IMR-90 (cell line): ENCODE measurements at places on chromosomes 11 and 22. TPM values are rescaled to one million over a fixed set of nuclear protein-coding genes. Genes with fewer than 3 reads are reported as not detected.

DNA sequence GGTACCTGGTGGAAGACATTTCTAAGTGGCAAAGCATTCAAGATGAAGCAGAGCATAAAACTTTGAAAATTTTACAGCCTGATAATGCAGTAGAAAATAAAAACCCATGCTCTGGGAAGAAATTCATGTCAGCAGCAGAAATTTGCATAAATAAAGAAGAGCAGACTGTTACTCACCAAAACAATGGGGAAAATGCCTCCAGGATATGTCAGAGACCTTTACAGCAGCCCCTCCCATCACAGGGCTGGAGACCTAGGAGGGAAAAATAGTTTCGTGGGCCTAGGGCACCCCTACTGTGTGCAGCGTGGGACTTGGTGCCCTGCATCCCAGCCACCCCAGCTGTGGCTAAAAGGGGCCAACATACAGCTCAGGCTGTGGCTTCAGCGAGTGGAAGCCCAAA lies 5.4 kb upstream of the DKK3 start:
- H3K27me3 ChIP-seq, result no peaks in the 10 kb centered on the region
- no peak for DNase-seq
- H3K36me3 ChIP-seq, result no peaks in the 10 kb centered on the region
- H3K4me3 ChIP-seq, result no peak overlapping the region
- H3K4me1 ChIP-seq, result peaks cover 17% of the 10 kb centered on the region

GRCh38 chr11:86294026-86294425 lies 8.0 kb upstream of the HIKESHI start:
- peaks cover 2% of the 10 kb centered on the region; the same call in 1 of the 2 replicates for H3K4me1 ChIP-seq
- no peaks in the 10 kb centered on the region for H3K36me3 ChIP-seq
- peaks cover 2% of the 10 kb centered on the region; the same call in 1 of the 2 replicates for H3K27me3 ChIP-seq
- H3K27ac ChIP-seq, result no peak overlapping the region
- DNase-seq, result peak; percentile 5
- no peak overlapping the region for H3K4me3 ChIP-seq

- H3K36me3 ChIP-seq, result no peaks in the 10 kb centered on the region
- H3K27ac ChIP-seq, result peak overlapping the region; percentile 99
- H3K27me3 ChIP-seq, result no peaks in the 10 kb centered on the region
Measured at GRCh38 chr11:9905501-9905951, 241.6 kb downstream of the SWAP70 start.

DNA sequence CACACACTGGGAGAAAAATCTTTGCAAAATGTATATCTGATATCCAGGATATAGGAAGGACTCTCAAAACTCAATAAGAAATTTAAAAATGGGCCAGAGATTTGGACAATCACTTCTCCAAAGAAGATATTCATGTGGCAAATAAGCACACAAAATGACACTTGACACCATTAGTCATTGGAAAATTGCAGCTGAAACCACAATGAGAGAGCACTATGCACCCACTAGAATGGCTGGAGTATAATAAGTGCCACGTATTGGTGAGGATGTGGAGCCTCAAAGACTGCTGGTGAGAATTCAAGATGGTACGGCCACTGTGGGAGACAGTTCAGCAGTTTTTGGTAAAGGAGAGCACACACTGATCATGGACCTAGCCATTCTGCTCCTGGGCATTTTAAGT lies 12.8 kb upstream of the OSBPL5 start:
- H3K27ac ChIP-seq, result no peak overlapping the region
- no peaks in the 10 kb centered on the region for H3K36me3 ChIP-seq
- H3K4me3 ChIP-seq, result no peak overlapping the region
- peaks cover 11% of the 10 kb centered on the region for H3K27me3 ChIP-seq
- 0 out of 2 replicates have a peak, but pooled peaks cover 2% of the 10 kb centered on the region for H3K4me1 ChIP-seq
- DNase-seq, result no peak

DNA sequence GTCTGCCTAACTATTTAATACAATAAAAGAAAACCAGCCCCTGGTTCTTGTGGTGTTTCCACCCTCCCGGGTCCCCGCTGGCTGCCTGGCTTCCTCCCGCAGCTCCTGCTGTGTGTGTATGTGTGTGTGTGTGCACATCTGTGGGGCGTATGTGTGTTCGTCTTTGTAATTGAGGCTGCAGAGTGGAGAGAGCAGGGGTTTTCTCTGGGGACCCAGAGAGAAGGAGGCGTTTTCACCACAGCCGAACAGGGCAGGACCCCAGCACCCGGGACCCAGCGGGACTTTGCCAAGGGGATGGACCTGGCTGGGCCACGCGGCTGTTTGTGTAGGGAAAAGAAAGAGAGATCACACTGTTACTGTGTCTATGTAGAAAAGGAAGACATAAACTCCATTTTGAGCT lies 42.7 kb downstream of the IGLL1 start:
- H3K4me3 ChIP-seq, result no peak overlapping the region
- DNase-seq, result no peak
- no peaks in the 10 kb centered on the region for H3K4me1 ChIP-seq
- H3K27ac ChIP-seq, result no peak overlapping the region
- no peaks in the 10 kb centered on the region for H3K36me3 ChIP-seq

GRCh38 chr11:111157571-111157970 lies 88.0 kb upstream of the POU2AF2 start:
- H3K4me3 ChIP-seq, result no peak overlapping the region
- DNase-seq, result no peak

GRCh38 chr11:8017894-8018483 lies 30.9 kb downstream of the EIF3F start:
- H3K27ac ChIP-seq, result no peak overlapping the region
- DNase-seq, result no peak
- H3K4me1 ChIP-seq, result peaks cover 15% of the 10 kb centered on the region
- no peak overlapping the region for H3K4me3 ChIP-seq
- H3K27me3 ChIP-seq, result no peaks in the 10 kb centered on the region

- no peaks in the 10 kb centered on the region for H3K36me3 ChIP-seq
- DNase-seq, result no peak
- no peaks in the 10 kb centered on the region for H3K4me1 ChIP-seq
- H3K27ac ChIP-seq, result no peak overlapping the region
Measured at GRCh38 chr11:121374286-121374985, 77.7 kb upstream of the SORL1 start.

DNA sequence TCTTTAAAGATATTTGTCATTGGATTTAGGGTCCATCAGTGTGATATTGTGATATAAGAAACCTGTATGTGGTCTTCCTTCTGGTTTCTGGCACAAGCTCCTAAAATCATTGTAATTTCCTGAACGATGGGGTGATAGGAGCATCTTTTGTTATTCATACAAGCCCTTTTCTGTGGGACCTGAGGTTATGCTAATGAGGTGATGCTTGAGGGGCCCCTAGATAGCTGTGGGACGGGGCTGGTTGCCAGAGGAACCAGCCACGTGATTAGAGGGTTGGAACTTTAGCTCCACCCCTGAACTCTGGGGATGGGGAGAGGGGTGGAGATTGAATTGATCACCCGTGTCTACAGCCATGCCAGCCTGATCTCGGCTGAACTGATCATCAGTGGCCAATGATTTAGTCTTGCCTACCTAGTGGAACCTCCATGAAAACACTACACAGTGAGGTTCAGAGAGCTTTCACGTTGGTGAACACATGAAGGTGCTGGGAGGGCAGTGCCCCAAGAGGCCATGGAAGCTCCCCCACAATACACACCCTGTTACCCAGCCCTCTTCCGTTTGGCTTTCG lies 62.8 kb downstream of the BCR start:
- H3K36me3 ChIP-seq, result no peaks in the 10 kb centered on the region
- DNase-seq, result no peak
- no peaks in the 10 kb centered on the region for H3K27me3 ChIP-seq

GRCh38 chr11:16969010-16969999 lies 44.9 kb downstream of the PLEKHA7 start:
- no peaks in the 10 kb centered on the region for H3K4me1 ChIP-seq
- H3K27me3 ChIP-seq, result peaks cover 2% of the 10 kb centered on the region; the same call in 1 of the 2 replicates
- no peak overlapping the region for H3K4me3 ChIP-seq
- no peak overlapping the region for H3K27ac ChIP-seq
- no peak for DNase-seq

DNA sequence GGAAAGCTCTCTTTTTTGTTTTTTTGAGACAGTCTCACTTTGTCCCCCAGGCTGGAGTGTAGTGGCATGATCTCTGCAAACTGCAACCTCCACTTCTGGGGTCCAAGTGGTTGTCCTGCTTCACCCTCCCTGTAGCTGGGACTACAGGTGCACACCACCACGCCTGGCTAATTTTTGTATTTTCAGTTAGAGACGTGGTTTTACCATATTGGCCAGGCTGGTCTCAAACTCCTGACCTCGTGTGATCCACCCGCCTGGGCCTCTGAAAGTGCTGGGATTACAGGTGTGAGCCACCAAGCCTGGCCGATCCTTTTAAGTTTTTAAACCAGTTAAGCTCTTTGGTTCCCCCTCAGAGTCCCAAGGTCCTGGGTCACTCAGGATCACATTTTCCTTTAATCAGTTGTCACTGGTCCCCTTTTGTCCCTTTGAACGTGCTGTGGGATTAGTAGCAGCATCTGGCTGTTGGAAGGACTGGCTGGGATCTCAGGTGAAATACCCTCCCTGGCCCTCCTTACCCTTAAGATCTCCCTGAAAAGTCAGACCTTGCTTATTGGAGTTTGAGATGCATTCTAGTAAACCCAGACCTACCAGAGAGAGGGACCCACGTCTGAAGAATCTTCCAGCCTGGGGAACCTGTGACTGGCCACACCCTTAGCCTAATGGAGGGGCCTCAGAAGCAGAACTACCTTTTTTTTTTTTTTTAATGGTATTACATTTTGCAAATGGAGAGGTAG lies 8.1 kb downstream of the MALAT1 start:
- DNase-seq, result peak; percentile 95
- peaks cover 40% of the 10 kb centered on the region for H3K36me3 ChIP-seq
- H3K4me1 ChIP-seq, result no peaks in the 10 kb centered on the region
- no peaks in the 10 kb centered on the region for H3K27me3 ChIP-seq

DNA sequence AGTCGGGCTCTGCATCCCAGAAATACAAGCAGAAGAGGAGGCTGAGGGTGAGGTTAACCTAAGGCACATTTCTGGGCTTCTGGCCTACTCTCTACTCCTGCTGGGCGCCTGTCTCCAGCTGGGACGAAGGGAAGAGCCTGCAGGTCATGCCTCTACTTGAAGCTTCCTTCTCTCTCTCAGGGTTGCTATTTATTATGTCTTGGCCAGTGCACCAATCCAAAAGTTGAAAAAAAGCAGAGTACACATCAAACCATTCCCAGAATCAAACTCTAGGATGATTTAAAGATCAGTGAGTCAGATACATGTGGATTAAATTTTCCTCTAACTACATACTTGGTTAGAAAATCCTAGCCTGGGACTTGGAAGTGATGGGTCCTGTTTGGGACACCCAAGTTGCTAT lies 60.2 kb upstream of the CDON start:
- H3K27me3 ChIP-seq, result peaks cover 55% of the 10 kb centered on the region
- H3K27ac ChIP-seq, result no peak overlapping the region
- DNase-seq, result no peak
- no peak overlapping the region for H3K4me3 ChIP-seq

GRCh38 chr11:13962562-13963168 lies at the start of gene SPON1:
Gene SPON1 (plus strand): TSS chr11:13962723. CDS start chr11:13962905, 182 bp downstream.
- peaks cover 83% of the 10 kb centered on the region for H3K27me3 ChIP-seq
- no peaks in the 10 kb centered on the region for H3K36me3 ChIP-seq
- DNase-seq, result peak; percentile 15
- H3K27ac ChIP-seq, result no peak within 1 kb of the TSS

Gene SLCO2B1
- not detected in 2 replicates for total RNA-seq

Gene EFCAB6
- total RNA-seq, result 1.1 TPM in 2 replicates

Gene CACNA1I
- under 0.01 TPM in 1 of 2 replicates, not detected in the other for total RNA-seq

Gene ZBTB16
- total RNA-seq, result not detected in 2 replicates

Gene ACR
- not detected in 2 replicates for total RNA-seq

Gene SCARF2
- total RNA-seq, result 3.4 and 4.2 TPM in 2 replicates

Gene CABP4
- not detected in 2 replicates for total RNA-seq

Gene LRRC4C
- total RNA-seq, result under 0.01 TPM in 2 replicates
